ENCODE measurements at places on chromosomes 7 and 10.

DNA sequence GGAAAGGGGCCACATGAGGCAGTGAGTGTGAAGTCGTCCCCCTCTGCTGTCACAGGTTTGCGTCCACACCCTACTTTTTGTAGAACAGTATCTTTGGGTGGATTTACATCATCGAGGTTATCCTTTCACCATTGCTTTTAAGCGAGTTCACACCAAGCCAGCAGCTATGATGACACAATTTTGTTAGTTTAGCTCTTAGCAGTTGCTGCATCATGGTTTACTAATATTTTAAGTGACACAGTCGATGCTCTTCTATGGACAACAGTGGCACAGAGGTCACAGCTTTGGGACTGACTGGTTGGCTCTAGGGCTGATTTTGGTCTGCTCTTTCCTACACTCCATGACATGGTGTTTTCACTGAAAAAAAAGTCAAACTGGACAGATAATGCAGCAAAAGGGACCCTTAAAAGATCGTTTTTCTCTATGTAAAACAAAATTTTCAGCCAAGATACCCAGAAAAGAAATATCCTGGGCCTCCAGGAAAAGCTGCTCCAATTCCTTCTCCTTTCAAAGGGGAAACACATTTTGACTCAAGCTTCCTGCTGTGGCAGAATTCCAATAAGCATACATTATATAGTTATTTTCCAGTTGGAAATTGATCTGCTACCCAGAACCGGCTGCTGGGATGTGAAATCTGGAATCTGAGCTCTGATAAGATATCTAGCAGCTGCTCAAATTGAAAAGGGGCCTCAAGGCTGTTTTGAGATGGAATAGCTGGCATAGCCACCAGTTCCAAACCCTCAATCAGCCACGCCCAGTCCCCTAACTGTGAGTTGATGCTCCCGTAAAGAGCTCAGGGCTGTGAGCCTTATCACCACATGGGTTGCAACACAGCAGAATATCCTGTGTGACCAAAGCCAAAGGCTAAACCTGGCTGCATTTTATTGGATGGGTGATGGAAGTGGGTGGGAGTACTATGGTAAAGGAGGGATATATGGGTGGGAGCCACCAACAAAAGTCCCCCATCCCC, 114.2 kb downstream of the SMURF1 start:
- DNase-seq, result no peak

GRCh38 chr7:20312562-20312961, 18.1 kb upstream of the ITGB8 start:
- DNase-seq, result no peak

- DNase-seq, result no peak
Observed at GRCh38 chr7:129144834-129145668, 544 bp downstream of the TSPAN33 start.

DNA sequence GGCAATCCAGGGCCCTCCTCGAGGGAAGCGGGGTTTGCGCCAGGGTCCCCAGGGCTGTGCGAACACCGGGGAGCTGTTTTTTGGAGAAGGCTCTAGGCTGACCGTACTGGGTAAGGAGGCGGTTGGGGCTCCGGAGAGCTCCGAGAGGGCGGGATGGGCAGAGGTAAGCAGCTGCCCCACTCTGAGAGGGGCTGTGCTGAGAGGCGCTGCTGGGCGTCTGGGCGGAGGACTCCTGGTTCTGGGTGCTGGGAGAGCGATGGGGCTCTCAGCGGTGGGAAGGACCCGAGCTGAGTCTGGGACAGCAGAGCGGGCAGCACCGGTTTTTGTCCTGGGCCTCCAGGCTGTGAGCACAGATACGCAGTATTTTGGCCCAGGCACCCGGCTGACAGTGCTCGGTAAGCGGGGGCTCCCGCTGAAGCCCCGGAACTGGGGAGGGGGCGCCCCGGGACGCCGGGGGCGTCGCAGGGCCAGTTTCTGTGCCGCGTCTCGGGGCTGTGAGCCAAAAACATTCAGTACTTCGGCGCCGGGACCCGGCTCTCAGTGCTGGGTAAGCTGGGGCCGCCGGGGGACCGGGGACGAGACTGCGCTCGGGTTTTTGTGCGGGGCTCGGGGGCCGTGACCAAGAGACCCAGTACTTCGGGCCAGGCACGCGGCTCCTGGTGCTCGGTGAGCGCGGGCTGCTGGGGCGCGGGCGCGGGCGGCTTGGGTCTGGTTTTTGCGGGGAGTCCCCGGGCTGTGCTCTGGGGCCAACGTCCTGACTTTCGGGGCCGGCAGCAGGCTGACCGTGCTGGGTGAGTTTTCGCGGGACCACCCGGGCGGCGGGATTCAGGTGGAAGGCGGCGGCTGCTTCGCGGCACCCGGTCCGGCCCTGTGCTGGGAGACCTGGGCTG, 26.0 kb downstream of the PRSS2 start:
- DNase-seq, result peak; percentile 33

GRCh38 chr10:124692100-124692446, 52.1 kb downstream of the FAM53B start:
- no peak for DNase-seq

DNA sequence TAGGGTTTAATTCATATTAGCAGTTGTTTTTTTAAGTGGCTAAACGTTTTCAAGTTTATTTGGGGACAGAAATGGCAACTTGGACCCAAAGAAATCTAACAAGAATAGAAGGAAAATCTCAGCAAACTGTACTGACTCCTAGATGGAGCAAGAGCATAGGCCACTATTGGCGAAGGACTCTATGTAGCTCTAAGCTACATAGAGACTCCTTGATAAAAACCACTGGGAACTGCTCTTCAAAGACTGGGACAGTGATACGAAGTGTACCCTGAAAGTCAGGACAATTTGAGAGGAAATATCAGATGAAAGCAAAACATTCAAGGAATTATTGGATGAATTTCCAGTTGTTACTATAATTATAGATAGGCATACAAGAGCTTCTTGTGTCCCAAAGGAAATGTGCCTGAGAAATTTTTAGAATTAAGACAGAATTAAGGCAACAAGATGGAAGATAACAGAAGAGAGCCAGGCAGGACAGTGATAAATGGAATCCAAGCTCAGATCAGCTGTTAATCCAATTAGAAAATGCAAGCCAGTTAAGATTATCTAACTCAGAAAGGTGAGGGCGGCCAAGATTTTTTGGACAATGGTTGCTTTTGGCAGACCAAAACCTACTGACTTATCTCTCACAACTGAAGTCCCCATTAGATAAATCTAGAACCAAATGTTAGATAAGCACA, 103.7 kb upstream of the IFRD1 start:
- no peak for DNase-seq

- DNase-seq, result peak; percentile 77
Observed at GRCh38 chr7:106717955-106718871, 57.3 kb upstream of the CCDC71L start.
